ENCODE measurements at places on chromosomes 13 and 19.
A peak's percentile ranks its signal among the peaks of the same experiment; 100 is the strongest.

GRCh38 chr13:45108716-45109101 lies 11.6 kb upstream of the GTF2F2 start:
- DNase-seq = no peak

DNA sequence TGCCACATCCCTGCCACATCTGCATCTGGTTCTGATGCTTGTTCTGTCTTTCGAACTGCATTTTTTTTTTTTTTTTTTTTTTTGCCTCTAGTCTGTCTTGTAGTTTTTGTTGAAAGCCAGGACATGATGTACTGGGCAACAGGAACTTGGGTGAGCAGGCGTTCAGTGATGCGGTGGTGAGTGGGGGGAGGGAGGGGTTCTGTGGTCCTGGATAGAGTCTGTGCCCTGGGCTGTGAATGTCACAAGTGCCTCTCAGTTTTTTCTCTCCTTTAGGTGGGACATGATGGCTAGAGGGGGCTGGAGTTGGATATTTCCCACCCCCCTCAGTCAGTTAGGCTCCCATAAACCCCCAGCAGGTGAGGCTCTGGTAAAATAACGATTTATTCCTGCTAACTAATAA lies 3.5 kb downstream of the CEACAM4 start:
- DNase-seq = no peak

DNA sequence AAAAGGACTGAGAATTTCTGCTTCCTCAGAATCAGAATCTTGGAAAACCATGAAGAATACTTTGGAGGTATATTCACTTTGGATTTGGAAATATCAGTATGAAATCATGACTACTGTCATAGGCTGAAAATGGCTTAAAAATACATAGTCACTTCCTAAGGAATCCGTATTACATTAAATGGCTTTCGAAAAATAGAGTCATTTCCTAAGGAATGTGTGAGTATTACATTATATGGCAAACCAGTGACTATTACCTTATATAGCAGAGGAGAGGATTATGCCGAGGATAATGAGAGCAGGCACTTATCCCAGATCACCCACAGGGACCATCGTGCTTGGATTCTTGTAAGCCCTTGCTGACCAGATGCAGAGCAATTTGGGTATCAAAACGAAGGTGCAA lies 1471.8 kb downstream of the EFNB2 start:
- DNase-seq = no peak

DNA sequence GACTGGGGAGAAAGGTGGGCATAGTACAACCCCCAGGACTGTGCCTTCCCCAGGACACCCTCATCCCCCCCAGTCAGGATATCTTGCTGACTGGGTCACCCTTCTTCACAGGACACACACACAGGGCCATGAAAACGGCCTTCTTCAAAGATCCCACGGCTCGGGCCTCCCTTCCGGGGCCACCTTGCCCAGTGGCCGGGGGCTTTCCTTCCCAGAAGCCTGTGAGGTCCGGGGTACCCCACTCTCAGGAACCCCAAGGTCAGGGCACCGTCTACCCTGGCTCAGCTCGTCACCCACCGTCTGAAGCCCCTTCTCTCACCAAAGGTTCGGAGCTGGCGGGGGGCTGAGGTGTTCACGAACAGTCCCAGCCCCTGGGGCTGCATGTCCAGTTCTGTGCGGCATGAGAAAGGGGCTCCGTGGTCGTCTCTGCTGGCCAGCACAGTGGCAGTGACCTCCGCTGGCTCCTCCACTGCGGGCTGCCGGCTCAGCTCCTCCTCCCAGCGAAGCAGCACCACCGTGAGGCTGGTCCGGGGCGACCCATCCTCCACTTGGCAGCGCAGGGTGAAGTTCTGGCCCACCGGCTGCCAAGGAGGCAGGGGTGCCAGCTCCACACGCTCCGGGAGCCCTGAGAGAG lies 2.1 kb upstream of the RAVER1 start:
- DNase-seq = no peak

DNA sequence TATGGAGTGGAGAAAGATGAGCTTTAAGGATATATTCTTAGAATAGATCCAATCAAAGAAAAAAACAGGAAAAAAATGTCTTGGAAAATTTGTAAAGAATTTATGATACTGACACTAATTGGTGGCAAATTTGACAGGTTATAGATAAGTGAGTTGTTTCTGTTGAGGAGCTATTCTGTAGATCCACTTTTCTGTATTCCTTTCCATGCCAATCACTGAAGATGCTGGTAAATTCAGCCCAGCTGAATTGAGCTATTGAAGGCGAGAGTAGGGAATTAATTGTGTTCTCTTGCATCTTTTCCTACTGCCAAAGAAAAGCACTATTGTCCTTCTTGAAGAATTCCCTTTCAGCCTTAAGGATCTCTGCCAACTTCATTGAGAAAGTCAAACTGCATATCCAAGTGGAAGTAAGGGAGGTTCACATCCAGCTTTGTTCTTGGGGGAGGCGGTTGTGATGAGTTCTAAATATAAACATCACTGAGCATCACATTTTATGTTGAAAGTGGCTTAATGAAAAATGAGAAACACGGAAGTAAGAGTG lies 113.1 kb downstream of the PCDH9 start:
- DNase-seq = no peak

DNA sequence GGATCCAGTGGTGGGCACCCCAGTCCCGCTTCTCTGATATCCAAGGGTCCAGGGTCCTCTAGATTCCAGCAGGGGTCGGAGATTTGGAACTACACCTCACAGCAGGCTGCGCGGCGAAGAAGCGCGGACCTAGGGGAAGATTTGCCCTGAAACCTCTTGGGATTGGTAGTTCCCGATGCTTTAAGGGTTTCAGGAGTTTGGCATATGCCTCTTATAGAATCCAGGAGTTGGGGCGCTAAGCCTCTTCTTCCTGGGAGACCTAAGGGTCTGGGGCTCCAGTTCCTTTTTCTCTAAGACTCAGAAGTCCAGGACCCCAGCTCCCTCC lies 349 bp downstream of the BCL2L12 start:
- DNase-seq = no peak

DNA sequence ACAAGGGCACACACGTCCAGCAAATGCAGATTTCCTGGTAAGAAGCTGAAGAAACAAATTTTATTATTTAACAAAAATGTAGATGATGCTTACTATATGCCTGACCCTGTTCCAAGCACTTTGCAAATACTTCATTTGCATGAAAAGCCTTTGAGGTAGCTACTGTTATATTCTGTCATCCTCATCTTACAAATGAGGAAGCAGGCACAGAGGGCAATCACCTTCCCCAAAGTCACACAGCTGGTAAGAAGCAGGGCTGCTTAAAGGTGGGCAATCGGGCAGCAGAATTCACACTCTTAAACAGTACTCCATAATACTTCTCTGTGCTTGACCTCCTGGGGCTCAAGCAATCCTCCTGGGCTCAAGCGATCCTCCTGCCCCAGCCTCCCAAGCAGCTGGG lies 18.3 kb upstream of the PNMA8C start:
- DNase-seq = no peak

DNA sequence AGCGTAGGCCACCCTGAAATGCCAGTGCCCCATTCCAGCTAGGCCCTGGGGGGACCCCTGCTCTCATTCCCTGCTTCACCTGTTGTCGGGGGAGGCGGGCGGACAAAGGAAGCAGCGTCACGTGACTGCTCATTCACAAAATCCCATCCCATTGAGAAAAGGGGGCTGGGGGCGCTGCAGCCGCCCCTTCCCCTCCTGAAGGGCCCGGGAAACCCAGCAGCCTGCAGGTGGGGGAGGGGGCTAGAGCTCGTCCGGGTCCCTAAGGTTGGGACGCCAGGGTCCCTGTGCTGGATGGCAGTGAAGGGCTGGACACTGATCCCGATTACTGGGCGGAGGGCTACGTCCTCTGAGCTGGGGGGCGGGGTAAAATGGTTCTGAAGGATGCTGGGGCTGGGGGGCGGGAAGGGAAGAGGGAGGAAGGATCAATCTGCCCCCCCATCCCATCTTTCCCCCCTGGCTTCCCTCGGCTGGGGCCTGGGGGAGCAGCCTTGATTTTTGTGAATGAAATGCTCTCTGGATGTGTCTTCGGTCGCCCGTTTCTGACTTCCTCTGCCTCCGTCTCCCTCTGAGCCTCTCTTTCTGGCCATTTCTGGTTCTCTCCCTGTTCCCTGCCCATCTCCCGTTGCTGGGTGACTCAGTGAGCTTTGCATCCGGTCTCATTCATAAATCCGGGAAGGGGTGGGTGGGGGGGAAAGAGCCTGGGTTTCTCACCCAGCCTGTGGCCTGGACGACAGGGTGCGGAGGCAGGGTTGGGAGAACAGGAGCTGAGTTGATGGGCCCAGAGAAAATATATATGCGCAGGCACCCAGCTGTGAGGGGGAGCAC lies 816 bp downstream of the SPRED3 start:
- DNase-seq = peak; percentile 57

DNA sequence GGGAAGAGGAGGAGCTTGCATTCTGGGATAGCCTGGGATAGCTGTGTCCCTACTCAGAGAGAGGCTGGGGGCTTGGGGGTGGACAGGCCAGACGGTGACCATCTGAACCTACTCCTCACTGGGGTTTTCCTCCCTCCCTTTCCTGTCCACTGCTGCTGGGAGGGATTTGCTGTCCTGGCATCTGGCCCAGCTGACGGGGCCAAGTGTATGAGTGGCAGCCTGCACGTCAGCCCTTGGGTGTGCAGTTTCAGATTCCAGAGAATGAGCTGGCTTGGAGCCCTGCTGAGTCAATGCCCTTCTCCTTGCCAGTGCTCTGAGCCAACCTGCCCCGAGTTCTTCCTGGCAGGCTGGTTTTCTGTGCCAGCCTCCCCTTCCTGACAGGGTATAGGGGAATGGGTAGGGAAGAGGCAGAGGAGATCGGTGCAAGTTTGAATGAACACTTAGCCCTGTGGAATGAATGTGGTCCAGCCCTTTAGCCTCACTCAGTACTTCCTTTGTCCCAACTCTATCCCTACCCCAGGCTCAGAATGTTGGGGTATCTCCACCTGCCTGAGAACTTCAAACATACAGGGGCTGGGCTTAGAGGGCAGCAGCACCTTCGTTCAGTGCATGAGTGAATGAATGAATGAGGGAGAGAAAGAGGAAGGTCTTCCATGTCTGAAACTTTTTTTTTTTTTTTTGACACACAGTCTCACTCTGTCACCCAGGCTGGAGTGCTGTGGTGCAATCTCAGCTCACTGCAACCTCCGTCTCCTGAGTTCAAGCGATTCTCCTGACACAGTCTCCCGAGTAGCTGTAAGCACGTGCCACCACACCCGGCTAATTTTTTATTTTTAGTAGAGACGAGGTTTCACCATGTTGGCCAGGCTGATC lies 1.8 kb upstream of the ANGPTL4 start:
- DNase-seq = peak; percentile 86

DNA sequence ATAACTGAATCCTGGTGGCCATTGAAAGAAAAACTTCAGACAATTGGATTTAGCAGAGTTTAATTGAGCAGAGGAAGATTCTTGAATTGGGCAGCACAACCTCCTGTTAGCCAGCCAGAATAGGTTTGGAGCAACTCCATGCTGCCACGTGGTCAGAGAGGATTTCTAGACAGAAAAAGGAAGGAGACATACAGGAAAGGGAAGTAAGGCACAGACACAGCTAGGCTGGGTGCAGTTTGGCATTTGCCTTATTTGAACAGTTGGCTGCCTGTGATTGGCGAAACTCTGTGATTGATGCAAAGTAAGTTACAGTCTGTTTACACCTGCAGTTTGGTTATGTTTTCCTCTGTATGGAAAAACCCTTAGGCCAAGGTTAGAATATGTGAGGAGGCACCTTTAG lies 85.8 kb upstream of the SPATA13 start:
- DNase-seq = no peak

GRCh38 chr19:38634757-38635482 lies 12.5 kb upstream of the ACTN4 start:
- no peak for DNase-seq

GRCh38 chr19:54045771-54046170 lies 17.9 kb downstream of the VSTM1 start:
- no peak for DNase-seq

GRCh38 chr13:36341718-36342117 lies 4.5 kb downstream of the SPART start:
- no peak for DNase-seq

DNA sequence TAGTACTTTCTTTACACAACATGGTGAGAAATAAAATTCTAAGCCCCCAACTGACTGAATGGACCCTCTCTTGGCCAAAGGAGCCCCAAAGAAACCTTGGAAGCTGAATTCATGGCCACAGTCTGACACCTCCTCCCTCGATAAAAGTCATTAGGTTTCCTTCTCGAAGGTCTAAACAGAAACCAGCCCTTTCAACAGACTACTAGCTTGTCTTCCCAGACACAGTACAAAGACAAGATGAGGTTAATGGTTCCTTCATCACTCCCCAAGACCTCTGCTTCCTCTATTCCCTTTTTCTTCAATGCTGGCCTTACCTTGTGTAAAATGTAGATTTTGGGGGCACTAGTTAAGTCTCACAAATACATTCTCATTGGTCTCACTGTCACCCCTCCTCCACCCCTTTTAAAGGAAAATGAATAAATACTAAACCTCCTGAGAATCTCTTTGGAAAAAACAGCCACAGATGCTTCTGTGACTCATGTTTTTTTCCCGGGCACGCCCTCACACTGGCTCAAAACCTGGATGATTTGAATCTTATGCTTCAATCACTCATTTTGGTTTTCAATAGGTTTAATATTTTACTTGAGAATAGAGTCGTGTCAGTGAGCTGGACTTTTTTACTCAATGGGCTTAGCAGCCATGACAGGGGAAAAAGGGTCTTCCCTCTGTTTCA lies 65.8 kb upstream of the MED4 start:
- DNase-seq = no peak

- DNase-seq = peak; percentile 22
These were observed 266.2 kb downstream of the MAB21L1 start for GRCh38 chr13:35210261-35210660.

DNA sequence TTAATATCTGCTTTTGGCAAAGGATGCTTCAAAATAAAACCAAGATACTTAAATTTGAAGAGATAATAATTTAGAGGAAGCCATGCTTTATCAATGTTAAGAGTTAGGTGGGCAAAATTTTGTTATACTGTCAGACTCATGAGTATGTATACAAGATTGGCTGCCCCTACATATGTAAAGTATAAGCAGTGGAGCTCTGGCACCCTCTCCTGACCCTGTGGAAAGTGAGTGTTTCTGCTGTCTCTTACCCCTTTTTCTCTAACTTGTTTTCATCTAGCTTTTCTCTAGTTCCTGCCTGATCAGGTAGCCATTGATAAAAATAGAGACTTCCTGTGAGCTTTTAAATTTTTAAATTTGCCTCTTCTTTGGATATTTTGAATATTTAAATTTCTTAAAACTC lies 710.9 kb upstream of the SPRY2 start:
- no peak for DNase-seq

DNA sequence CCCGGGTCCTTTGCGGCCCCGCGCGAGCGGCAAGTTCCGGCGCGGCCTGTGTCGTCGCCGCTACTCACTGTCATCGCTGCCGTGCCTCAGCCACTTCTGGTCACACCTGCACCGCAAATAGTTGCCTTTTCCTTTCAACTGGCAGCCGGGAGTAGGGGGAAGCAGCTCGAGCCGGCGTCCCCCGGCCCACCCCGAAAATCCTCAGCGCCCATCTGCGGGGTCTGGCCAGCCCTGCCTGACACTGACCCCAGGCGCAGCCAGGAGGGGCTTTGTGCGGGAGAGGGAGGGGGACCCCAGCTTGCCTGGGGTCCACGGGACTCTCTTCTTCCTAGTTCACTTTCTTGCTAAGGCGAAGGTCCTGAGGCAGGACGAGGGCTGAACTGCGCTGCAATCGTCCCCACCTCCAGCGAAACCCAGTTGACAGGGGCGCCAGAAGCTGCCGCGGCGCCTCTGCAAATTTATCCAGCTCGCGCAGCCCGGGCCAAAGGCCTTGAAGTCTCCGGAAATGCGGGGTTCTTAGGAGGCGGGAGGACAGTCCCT lies 1.7 kb downstream of the PDX1 start:
- no peak for DNase-seq
